D721Med (cell line): ENCODE measurements at places on chromosomes 3 and 15.

- DNase-seq: no peak
Measured at GRCh38 chr3:121918779-121919483, 24.7 kb downstream of the SLC15A2 start.

GRCh38 chr15:71089801-71090200 is 25.5 kb upstream of the THSD4 start:
- DNase-seq: no peak

- DNase-seq: no peak
Measured at GRCh38 chr3:37891227-37891626, 29.5 kb downstream of the CTDSPL start.

DNA sequence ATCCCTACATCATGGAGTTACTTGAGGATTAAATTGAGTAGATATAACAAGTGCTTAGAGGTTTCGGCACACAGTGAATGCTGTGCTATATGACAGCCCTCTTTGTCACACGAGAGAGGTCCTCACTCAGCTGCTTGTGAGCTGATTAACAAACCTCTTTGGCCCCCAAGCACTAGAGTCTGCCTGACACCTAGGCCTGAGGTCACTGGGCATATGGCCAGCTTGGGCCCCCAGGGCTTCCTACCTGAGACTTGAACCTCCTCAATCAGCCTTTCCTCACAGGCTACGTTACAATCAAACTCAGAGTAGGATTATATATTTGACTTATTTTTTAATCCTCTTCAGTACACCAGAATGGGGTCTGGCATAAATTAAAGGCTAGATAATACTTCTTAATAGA is 88.8 kb downstream of the WDR72 start:
- DNase-seq: no peak

DNA sequence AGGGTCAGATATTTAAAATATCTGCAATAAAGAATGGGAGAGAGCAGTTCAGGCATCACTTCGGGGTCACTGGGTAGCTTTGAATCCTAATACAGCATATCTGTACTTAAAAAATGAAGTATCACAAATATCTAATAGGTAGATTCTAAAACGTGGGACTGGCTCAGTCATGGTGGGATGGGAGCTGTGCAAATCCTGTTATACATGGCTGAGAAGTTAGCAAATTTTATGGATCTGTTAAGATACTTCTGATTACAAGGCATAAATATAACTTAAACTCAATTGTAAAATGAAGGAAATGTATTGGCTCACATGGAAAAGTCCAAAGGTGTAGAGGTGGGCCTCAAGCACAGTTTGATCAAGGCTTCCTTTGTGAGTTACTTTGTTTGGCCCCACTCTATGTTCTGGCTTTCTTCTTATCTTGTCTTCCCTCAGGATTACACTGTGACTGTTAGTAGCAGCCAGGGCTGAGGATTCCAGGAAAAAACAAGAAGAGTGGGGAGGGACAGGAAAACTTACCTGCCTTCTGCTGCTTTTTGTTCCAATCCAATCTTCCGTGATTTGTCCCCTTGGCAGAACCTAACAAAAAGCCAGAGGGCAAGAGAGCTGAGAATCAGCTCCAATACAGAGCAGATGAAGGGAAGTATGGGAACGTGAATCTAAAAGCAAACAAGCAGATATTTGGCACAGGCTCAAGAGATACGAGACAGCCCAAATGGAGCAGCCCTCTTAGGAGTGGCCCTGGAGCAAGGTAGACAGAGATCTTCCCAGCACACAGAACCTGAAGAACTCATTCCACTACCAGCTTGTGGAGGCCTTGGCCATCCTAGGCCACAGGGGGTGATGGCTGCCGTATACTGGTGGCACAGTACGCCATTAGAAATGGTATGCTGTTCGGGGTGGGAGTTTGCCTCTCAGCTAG is 10.9 kb downstream of the PAQR9 start:
- DNase-seq: no peak

DNA sequence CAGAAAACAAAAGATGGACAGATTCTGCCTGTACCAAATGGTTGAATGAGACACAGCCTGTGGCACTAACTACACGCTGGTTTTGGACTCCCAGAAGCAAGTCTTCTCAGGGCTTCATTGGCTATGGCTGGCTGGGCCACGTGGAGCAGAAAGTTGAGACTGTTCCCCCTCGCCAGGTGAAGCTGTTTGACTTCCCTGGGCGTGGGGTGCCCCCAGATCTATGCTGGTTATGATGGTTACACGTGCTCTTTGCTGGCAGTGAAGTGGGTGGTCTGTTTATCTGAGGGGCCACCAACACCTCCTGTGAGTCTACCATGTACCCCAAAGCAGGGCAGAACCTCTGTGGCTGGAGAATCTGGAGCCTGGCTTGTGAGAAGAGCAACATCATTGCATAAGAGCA is 60.3 kb upstream of the EPHA6 start:
- DNase-seq: no peak

DNA sequence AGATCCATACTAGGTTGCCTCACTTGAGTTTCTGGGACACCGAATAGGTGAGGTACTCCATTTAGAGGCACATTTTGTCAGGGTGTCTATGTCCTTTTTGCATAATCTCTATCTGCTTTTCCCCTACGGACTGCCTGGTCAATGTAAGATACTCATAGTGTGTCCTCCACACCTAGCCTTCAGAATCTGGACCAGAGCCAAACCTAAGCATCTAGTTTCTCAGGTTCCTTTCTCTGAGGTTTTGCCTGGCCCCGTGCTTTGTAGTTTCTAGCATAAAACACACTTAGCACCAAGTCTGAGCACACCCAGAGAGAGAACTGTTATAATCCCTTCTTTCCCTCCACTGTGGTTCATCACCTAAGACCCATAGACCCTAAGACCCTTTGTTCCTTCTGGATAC is 105.9 kb upstream of the MLF1 start:
- no peak for DNase-seq
